Activated CD4-positive, alpha-beta memory T cell treated with anti-CD3 and anti-CD28 coated beads for 36 hours (primary cell): ENCODE measurements at places on chromosomes 13 and 19.

DNA sequence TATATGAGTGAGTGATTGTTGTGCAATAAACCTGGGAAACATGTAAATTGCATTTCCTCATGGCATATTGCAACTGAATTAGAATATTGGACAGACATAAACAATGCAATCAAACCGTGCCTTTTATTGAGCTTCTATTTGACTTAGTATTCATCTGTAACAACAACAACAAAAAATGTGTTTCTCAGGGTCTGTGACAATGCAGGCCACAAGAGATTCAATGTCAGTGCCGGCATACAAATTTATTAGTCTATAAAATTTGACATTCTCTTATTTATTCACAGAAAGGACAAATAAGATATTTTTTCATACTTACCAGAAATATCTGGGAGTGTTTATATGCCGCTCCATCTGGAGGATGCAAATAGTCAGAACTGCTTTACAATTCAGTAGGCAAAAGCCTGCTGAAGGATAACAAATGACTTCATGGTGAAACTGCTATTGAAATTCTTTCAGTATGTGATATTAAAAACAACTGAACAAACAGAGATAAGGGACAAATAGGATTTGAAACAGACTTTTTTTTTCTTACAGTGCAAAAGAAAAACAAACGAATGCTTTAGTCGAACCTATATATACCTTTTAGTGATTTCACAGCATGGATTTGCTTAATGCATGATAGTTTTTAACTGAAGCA, 77.2 kb downstream of the DACH1 start:
- H3K27me3 ChIP-seq, result no peaks in the 10 kb centered on the region
- H3K4me1 ChIP-seq, result no peaks in the 10 kb centered on the region
- no peaks in the 10 kb centered on the region for H3K36me3 ChIP-seq
- no peak overlapping the region for H3K4me3 ChIP-seq
- H3K27ac ChIP-seq, result no peak overlapping the region
- no peak for DNase-seq

- no peak overlapping the region for H3K4me3 ChIP-seq
- peaks cover 7% of the 10 kb centered on the region for H3K27me3 ChIP-seq
- DNase-seq, result no peak
- no peak overlapping the region for H3K27ac ChIP-seq
- H3K4me1 ChIP-seq, result no peaks in the 10 kb centered on the region
Measured at GRCh38 chr13:76029706-76030105, 393.6 kb downstream of the LMO7 start.

DNA sequence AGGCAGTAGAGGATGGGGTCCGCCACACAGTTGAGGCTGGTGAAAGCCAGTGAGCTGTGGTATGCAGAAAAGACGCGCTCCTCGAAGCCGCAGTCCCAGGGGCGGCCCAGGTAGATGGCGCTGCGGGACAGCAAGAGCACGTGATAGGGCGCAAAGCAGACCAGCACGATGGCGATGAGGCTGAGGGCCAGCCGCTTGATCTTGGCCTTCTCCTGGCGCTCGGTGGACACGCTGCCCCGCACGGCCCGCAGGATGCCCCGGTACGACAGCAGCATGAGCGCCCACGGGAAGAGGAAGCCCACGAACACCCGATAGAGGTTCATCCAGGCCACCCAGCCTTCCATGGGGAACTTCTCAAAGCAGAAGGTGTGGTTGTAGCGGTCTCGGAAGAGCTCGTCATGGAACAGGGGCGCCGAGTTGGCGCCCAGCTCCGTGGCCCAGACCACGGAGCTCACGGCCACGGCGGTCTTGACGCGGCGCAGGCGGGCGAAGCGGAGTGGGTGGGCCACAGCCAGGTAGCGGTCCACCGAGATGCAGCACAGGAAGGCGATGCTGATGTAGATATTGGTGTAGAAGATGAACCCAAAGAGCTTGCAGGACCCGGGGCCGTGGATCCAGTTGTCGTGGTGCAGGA, 6.5 kb upstream of the OPA3 start:
- DNase-seq, result peak; percentile 73
- peaks cover 10% of the 10 kb centered on the region for H3K4me1 ChIP-seq
- no peaks in the 10 kb centered on the region for H3K36me3 ChIP-seq

GRCh38 chr19:6476155-6476895, 5.3 kb downstream of the DENND1C start:
- no peak overlapping the region for H3K4me3 ChIP-seq
- no peaks in the 10 kb centered on the region for H3K27me3 ChIP-seq
- H3K36me3 ChIP-seq, result peaks cover 13% of the 10 kb centered on the region
- peak; percentile 73 for DNase-seq
- H3K4me1 ChIP-seq, result peaks cover 22% of the 10 kb centered on the region

DNA sequence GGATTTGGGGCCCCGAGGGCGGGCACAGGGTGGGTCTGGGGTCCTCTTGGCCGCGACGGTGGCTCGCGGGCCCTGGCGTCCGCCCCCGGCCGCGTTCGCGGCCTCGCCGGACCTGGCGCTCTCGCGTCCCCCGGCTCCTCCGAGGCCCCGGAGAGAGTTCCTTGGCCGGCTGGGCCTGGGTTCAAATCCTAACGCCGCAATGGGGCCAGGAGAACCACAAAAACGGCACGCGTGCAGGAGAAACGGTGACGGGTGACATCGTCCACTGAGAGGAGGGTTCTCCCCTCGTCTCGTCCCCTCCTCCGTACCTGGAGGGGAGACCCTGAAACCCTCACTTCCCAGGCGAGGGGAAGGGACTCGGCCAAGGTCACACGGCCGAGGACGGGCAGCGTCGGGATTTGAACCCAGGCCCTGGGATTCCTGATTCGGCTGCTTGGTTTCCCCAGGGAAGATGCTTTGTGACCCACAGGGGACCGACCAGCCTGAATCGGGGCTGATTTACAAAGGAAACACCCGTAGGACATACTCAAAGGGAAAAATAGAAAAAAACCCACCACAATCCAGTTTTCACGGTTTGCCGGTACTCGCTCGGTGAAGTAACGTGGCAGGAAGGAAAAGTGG, 624 bp downstream of the SAFB start:
- DNase-seq, result peak; percentile 18
- peak overlapping the region; percentile 100 for H3K27ac ChIP-seq
- H3K27me3 ChIP-seq, result peaks cover 3% of the 10 kb centered on the region
- H3K4me3 ChIP-seq, result peak overlapping the region; percentile 100
- H3K4me1 ChIP-seq, result peaks cover 67% of the 10 kb centered on the region

DNA sequence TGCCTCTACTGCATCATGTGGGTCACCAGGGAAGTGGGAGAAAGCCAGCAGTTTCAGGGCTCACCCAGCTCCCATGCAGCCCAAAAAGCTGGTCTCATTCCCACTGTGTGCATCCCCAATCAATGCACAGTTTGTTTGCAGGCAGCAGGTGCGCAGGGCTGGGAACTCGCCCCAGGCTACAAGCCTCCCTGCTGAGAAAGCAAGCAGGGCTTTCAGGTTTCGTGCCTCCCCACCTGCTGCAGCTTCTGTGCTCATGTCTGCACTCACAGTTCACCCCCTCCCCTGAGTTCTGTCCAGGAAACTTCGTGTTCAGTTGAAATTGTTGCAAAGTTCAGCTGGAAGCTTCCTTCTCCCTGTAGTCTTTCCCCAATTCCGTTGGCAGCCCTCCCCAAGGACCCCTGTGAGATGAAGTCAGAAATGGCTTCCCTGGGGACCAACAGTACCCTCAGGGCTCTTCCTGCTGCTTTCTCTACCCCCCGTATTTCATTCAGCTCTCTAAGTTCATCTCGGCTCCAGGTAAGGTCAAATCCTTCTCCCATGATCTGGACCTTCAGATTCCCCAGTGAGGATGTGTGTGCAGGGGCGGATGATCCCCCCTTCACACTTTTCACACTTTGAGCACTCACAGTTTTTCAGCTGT, 10.3 kb upstream of the KLK3 start:
- no peak overlapping the region for H3K27ac ChIP-seq
- H3K36me3 ChIP-seq, result no peaks in the 10 kb centered on the region
- H3K27me3 ChIP-seq, result peaks cover 19% of the 10 kb centered on the region
- H3K4me3 ChIP-seq, result no peak overlapping the region
- no peak for DNase-seq
- no peaks in the 10 kb centered on the region for H3K4me1 ChIP-seq

DNA sequence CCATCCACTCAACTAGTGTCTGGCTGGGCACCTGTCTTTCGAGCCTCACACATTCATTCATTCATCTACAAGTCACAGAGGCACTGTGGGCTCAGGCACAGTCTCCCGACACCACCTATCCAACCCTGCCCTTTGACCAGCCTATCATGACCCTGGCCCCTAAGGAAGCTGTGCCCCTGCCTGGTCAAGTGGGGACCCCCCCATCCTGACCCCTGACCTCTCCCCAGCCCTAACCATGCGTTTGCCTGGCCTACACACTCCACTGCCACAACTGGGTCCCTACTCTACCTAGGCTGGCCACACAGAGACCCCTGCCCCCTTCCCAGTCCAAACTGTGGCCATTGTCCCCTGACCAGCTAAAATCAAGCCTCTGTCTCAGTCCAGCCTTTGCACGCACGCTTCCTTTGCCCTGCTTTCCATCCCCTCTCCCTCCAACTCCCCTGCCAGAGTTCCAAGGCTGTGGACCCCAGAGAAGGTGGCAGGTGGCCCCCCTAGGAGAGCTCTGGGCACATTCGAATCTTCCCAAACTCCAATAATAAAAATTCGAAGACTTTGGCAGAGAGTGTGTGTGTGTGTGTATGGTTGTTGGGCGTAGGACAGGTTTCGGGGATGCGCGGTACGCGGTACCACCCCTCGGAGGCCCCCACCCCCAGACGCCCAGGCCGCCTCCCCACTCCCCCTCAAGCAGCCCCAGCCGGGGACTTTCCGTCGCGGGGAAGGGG, 404 bp upstream of the IL27RA start:
- H3K27me3 ChIP-seq, result no peaks in the 10 kb centered on the region
- peaks cover 19% of the 10 kb centered on the region for H3K4me1 ChIP-seq
- peak overlapping the region; percentile 91 for H3K27ac ChIP-seq
- no peak for DNase-seq
- H3K36me3 ChIP-seq, result peaks cover 7% of the 10 kb centered on the region

DNA sequence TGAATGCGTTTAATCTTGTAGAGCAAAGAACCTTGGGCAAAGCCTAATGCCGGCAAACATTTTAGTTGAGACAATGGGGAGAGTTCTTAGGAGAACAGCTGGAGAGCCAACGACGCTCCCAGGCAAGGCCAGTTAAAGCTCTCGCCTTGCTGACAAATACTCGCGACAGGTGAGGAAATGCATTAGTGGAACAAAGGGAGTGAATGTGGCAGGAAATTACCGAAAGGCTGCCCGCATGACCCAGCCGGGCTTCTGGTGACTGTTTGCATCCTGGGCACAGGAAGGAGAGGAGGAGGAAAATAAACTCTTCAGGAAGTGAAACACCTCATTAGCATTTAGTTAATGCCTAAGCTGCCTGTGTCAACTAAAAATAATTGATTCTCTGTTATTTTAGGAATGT, 74.6 kb downstream of the SHISA2 start:
- H3K4me1 ChIP-seq, result peaks cover 36% of the 10 kb centered on the region
- H3K4me3 ChIP-seq, result no peak overlapping the region
- H3K36me3 ChIP-seq, result no peaks in the 10 kb centered on the region
- H3K27me3 ChIP-seq, result no peaks in the 10 kb centered on the region
- DNase-seq, result no peak

- no peaks in the 10 kb centered on the region for H3K27me3 ChIP-seq
- DNase-seq, result no peak
- H3K4me1 ChIP-seq, result peaks cover 43% of the 10 kb centered on the region
- H3K36me3 ChIP-seq, result no peaks in the 10 kb centered on the region
- no peak overlapping the region for H3K4me3 ChIP-seq
Measured at GRCh38 chr19:16605553-16605994, 22.4 kb downstream of the MED26 start.

DNA sequence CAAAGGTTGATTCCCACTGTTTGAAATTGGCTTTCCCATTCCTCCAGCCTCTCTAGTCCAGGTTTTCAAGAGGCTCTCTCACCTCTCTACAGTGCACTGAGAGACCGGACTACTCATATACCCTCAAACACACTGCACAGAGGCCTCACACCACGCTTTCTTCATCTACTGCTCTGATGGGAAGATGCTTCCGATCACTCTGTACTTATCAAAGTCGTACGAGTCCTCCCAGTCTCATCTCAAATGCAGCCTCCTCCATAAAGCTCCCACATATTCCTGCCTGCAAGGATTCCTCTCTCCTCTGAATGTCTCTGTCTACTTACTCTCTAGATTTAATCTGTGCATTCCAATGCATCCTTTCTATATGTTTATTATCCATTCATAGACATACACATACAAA, 164.4 kb downstream of the EFNB2 start:
- H3K27ac ChIP-seq, result no peak overlapping the region
- no peaks in the 10 kb centered on the region for H3K36me3 ChIP-seq
- H3K4me3 ChIP-seq, result no peak overlapping the region
- H3K4me1 ChIP-seq, result no peaks in the 10 kb centered on the region

- no peak overlapping the region for H3K4me3 ChIP-seq
- H3K27ac ChIP-seq, result no peak overlapping the region
- H3K4me1 ChIP-seq, result peaks cover 13% of the 10 kb centered on the region
- peaks cover 75% of the 10 kb centered on the region for H3K36me3 ChIP-seq
- no peaks in the 10 kb centered on the region for H3K27me3 ChIP-seq
Measured at GRCh38 chr13:23350009-23350408, 83.5 kb downstream of the SACS start.

- H3K27ac ChIP-seq, result no peak overlapping the region
- H3K27me3 ChIP-seq, result no peaks in the 10 kb centered on the region
- no peaks in the 10 kb centered on the region for H3K4me1 ChIP-seq
- no peaks in the 10 kb centered on the region for H3K36me3 ChIP-seq
- H3K4me3 ChIP-seq, result no peak overlapping the region
Measured at GRCh38 chr13:61901946-61902541, 486.4 kb upstream of the PCDH20 start.

- H3K4me3 ChIP-seq, result peak within 1 kb of the TSS; percentile 86
- DNase-seq, result peak; percentile 85
- H3K27me3 ChIP-seq, result peaks cover 1% of the 10 kb centered on the region
- H3K27ac ChIP-seq, result peak within 1 kb of the TSS; percentile 96
- H3K4me1 ChIP-seq, result peaks cover 45% of the 10 kb centered on the region
Measured at GRCh38 chr19:35248310-35249145, at the start of gene LSR. Gene LSR (plus strand): TSS chr19:35249002. CDS start chr19:35249023, 21 bp downstream.

GRCh38 chr13:102845289-102845629, 573 bp upstream of the ERCC5 start:
- H3K36me3 ChIP-seq, result peaks cover 2% of the 10 kb centered on the region
- DNase-seq, result no peak
- peak overlapping the region; percentile 92 for H3K4me3 ChIP-seq
- peaks cover 1% of the 10 kb centered on the region for H3K27me3 ChIP-seq

DNA sequence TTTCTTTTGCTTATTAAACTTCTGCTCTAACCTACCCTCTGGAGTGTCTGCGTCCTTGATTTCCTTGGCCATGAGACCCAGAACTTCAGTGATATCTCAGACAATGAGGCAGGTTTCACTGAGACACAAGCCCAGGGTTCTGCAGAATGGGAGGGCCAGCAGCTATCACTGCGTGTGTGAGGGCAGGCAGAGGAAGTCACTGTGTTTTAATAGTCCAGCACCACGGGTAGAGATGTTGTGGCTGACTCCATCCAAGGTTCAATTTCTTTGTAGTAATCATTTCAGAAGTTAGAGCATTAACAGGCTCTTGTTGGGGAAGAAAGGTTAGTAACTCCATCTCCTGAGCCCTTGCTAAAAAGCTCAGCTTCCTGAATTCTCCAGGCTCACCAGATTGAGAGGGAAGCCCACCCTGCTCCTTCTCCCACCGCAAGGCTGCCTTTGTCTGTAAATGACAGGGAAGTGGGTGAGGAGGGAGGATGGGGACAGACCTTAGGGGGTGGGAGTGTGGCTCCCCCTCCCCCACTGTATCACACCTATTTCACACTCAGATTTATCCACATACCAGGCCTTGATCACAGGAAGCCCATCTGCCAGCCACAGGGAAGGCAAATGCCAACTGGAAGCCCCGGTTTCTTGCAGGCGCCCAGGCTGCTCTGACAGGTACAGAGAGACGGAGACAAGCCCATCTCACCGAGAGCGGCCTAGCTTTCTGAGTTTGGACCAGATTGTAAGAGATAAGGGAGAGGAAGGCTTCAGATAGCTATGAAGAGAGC, 2.1 kb downstream of the C19orf12 start:
- H3K27ac ChIP-seq, result peak overlapping the region; percentile 81
- peak overlapping the region; percentile 85 for H3K4me3 ChIP-seq
- DNase-seq, result no peak
- H3K36me3 ChIP-seq, result peaks cover 14% of the 10 kb centered on the region
